ENCODE measurements at places on chromosomes 2 and 18.

DNA sequence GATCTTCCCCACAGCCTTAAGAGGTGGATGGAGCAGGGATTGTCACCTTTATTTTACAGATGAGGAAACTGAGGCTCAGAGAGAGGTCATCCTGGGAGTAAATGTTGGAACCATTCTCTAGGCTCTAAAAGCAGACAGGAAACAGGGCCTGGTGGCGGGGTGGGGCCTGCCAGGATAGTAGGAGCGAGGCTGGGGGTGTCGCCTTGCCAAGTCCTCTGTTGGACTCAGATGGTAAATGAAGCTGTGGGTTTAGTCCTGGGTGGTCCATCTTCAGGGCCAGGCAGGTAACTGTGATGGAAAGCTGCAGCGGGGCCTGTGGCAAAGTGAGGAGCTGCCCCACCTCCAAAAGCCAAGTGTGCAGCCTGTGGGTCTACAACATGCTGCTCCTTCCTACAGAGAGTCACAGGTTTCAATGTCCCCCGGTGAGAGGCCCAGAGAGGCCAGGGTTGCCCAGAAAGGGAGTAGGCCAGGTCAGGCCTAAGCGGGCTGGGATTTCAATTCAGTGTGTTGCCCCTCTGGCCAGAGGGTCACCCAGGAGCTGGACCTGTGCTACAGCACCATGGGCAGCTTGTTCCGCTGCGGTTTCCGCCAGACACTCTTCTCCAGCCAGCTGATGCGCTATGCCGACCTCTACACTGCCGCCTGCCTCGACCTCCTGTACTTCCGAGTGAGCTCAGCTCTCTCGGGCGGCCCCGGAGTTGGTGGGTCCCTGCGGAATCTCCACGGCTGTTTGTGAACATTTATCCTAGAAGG lies 6.6 kb downstream of the NT5DC4 start:
- DNase-seq = no peak

- DNase-seq = no peak
Observed at GRCh38 chr2:31312898-31313297, 78.9 kb downstream of the EHD3 start.

DNA sequence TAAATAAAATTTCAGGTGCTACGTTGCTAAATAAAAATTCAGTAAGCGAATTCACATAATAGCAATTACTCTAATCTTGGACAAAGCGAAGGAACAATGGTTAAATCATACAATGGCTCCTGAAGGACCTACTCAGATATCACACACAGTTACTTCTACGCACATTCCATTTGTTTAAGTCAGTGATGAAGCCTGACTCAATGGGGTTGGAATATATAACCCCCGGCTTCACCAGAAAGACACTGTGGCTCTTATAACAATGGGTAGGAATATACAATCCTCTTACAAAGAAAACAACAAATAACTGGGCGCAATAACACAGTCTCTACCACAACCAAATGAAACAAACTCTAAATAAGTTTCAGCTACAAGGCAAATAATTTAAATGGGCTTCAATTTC lies 349.5 kb downstream of the IRS1 start:
- no peak for DNase-seq

- no peak for DNase-seq
Observed at GRCh38 chr2:218128781-218129457, 3.1 kb downstream of the CXCR2 start.

DNA sequence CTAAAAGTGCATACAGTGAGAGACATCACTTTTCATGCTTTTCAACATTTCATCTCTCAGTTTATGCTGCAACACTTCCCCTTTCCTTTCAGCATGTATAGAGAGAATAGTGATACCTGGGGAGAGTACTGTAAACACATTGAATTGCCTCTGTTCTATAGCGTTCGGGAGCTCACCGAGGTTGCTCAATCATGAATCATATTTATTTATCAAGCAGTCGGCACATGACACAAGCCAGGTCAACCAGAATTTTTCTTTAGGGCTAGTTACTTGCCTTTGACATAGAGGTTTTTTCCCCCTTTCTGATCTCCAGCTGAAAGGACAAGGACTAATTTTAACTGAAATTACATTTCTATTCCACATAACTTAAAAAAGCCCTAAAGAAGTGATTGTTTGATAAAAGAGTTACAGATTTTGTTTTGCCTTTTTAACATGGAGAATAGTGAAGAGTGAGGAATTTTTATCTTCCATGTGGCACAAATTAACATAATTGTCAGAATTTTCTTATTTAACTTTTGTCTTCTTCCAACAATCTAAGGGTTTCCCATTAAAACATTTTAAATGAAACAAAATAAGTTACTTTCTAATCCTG lies 690.9 kb upstream of the TMEFF2 start:
- DNase-seq = no peak

DNA sequence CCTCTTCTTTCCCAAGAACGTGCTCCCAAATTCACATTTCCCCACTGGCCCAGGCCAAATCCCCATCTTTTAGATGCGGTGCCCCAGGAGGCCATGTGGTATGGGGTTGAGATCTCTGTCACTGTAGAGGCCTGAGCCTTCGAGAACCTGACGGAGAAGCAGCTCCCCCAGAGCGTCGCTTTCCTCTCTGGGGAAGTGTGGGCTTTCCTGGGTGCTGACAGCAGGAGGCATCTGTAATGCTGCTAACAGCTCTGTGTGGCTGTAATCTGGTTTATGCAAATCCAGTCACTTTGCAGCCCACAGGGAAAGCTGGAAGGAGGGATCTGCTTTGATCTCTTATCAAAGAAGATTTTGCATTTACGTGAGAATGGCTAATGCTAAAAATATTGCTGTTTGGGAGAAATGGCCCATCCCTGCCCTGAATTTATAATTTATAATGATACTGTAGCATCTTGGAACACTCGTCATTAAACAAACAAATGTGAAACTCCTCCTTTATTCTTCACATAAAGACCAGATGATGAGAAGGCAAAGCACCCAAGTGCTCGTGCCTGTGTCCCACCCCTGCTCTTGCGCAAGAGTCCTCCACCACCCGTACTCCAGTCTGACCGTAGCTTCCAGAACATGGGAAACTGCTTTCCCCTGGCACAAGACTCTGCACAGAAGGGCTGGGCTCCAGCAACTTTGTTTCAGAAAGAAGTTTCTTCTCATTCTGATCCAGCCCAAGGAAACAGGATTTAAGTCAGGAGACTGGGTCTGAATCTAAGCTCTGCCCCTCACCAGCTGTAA lies 109.9 kb upstream of the EPC2 start:
- DNase-seq = no peak

GRCh38 chr18:48816554-48816953 lies 134.2 kb downstream of the SMAD7 start:
- DNase-seq = no peak

- no peak for DNase-seq
Observed at GRCh38 chr2:39658371-39658770, 7.3 kb upstream of the TMEM178A start.

GRCh38 chr2:715854-716560 lies 38.8 kb upstream of the TMEM18 start:
- DNase-seq = no peak

DNA sequence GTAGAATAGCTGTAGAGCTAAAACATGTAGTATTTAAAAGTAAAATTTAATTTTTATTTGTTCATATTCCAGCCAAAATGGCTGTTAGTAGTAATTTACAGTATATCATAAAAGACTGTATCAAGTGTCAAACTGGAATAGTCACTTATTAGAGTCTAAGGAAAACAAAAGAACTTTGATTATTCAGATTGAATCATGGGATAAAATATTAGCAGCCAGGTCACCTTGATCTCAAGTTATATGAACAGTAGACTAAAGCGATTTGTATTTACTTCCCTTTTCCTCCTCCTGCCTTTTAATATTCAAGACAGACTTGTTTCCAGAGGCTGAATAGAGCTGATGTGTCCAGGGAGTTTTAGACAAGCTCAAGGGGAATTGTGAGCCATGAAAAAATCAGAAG lies 54.4 kb downstream of the PMAIP1 start:
- DNase-seq = no peak

DNA sequence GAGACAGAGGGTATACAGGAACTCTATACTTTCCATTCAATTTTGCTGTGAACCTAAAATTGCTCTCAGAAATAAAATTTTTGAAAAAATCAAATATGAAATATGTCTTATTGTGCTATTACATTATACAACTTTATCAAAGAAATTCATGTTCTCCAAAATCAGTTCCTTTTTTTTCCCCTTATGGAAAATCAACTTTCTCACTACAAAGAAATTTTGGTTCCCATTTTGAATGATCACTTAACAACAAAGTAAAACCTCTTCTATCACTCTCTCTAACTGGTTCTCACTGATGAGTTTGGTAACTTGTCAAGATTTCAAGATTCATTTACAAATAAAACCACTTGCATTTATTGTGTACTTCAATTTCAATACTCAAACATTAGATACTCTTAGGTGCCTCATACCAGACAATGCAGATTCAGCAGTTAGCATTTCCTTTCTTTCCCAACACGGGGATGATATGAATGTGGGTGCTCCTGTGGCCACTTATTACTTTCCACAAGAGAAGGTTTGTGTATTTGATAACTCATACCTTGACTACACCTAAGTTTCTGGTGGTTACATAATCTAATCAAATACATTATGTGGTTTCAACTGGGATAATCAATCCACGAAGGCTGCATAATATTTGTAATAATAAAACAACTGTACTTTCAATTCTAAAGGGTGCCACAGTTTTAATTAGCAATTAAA lies 6.4 kb downstream of the PSME4 start:
- no peak for DNase-seq

- DNase-seq = no peak
Observed at GRCh38 chr18:58862851-58863538, 1.7 kb upstream of the ZNF532 start.

GRCh38 chr2:120617055-120617454 lies 118.6 kb upstream of the GLI2 start:
- no peak for DNase-seq
